Esophagus squamous epithelium (tissue), 5 donors: ENCODE measurements at places on chromosomes 1 and 21.

DNA sequence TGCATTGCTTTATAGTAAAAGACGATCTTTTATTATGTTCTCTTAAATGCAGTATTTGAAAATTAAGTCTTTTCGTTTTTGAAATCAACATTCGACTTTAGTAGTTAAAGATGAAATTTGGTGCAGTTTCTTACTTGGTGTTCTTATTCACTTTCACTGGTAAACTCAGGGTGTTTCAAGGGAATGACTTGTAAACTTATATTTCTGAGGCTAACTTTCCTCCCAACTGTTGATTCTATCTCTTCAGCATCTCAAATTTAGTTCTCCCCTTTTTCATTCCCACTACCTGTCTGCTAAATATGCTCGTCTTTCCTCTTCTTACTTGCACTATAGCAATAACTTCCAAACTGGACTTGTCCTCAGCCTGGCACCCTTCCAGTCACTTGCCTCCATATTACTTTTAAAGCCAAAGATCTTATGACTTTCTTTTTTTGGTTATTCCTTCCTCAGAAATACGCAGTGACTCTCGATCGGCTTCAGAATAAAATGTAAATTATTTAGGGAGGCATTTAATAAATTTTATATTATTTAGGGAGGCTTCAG lies 988 bp downstream of the SLC35A3 start:
- H3K4me1 ChIP-seq = peaks cover 19% of the 10 kb centered on the region
- H3K36me3 ChIP-seq = peaks cover 6% of the 10 kb centered on the region
- H3K27ac ChIP-seq = peak overlapping the region; percentile 89
- DNase-seq = no peak

DNA sequence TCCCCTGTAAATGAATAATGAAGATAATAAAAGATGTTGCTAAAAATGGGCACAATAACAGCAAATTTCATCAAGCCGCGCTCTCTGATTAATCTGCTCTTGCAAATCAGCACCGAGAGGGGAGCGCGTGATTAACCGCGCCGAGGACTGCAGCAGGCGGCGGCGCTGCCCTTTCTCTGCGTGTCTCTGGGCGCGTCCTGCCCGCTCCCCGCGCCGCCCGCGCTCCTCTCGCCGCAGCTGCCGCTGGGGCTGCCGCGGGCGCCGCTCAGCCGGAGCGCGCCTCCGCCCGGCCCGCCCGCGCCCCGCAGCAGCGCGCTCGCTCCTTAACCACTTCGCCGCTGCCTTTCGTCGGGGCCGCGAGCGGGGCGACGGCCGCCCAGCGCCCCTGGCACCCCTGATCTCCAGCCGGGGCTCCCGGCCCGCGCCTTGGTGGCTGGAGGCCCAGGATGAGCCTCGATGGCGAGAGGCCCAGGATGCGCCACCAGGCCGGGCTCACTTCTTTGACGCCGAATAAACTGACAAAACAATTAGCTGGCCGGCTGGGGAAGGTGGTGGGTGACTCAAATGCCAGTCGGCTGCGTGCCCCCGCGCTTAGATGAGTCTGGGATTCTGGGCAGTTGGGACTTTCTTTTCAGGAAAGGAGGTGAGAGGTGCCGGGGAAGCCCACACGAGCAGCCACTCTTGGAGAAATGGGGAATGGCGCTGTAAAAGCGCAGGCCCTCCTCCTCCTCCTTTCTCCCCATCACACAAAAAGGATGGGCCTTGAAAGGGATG lies 221.4 kb upstream of the PKN2 start:
- H3K27me3 ChIP-seq = peaks cover 26% of the 10 kb centered on the region
- no peaks in the 10 kb centered on the region for H3K36me3 ChIP-seq
- no peak for DNase-seq

DNA sequence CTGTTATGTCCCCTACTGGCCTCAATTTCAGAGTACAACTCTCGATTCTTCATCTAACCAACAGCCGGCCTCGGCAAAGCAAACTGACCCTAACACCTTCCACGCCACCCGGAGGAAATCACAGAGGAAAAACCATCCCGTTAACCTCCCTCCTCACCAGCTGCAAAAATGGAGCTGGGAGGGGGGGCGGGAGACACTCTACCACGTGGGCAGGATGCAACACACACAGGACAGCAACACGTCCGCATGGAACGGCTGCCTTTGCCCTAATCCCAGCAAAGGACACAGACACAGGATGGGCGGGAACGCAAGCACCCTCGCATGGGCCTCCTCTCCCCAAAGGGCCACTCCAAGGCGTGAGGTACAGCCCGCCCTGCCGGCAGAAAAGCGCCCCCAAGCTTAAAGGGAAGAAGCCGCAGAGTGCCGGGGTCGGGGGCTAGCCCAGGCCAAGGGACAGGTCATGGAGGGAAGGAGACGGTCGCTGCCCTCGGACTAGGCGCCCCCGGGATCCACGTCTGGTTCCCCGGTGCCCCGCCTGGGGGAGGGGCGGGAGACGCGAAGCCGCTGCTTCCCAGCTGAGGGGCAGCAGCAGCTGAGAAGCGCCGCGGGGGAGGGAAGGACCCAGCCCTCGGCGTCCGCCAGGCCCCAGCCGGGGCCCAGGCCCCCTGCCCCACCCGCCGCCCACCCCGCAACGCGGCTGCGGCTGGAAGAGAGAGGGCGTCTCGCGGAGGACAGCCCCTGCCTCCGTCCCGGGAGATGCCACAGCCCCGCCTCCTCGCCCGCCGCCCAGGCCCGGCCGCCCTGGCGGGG lies 590 bp downstream of the FOXJ3 start:
- peaks cover 52% of the 10 kb centered on the region for H3K4me1 ChIP-seq
- peak overlapping the region; percentile 94 for H3K27ac ChIP-seq
- H3K36me3 ChIP-seq = no peaks in the 10 kb centered on the region
- peak overlapping the region; percentile 99 for H3K4me3 ChIP-seq
- no peaks in the 10 kb centered on the region for H3K27me3 ChIP-seq

GRCh38 chr1:180271272-180272255 lies 41.5 kb downstream of the LHX4 start:
- H3K36me3 ChIP-seq = no peaks in the 10 kb centered on the region
- no peaks in the 10 kb centered on the region for H3K27me3 ChIP-seq
- H3K4me1 ChIP-seq = no peaks in the 10 kb centered on the region
- no peak overlapping the region for H3K27ac ChIP-seq
- H3K4me3 ChIP-seq = no peak overlapping the region

GRCh38 chr1:66413838-66414175 lies 120.1 kb upstream of the SGIP1 start:
- no peak for DNase-seq
- H3K4me3 ChIP-seq = no peak overlapping the region
- no peak overlapping the region for H3K27ac ChIP-seq
- no peaks in the 10 kb centered on the region for H3K4me1 ChIP-seq

DNA sequence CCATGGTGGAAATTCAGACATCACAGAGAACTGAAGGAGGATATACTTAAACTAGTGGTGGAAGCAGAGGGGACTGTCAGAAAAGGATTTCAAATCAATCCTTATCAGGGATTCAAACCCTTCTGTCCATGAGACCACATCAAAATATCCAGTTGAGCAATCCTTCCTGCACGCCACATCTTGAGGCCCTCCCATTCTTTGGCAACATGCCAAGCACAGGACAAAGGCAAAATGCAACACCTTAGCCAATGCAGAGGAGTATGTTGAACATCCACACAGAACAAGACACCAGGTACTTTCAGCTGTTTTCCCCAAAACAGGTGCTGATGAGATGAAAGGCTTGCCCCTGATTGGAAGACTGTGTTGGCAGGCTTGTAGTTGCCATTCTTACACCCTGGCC lies 81.8 kb upstream of the PLXNA2 start:
- no peaks in the 10 kb centered on the region for H3K4me1 ChIP-seq
- H3K4me3 ChIP-seq = no peak overlapping the region
- H3K27me3 ChIP-seq = no peaks in the 10 kb centered on the region
- no peak overlapping the region for H3K27ac ChIP-seq

- no peaks in the 10 kb centered on the region for H3K27me3 ChIP-seq
- H3K4me3 ChIP-seq = no peak overlapping the region
- no peaks in the 10 kb centered on the region for H3K4me1 ChIP-seq
- H3K27ac ChIP-seq = peak overlapping the region; percentile 80
- DNase-seq = no peak
Measured at GRCh38 chr1:202162418-202163280, 2.2 kb upstream of the PTPN7 start.

GRCh38 chr1:161305867-161306519 lies 3.8 kb downstream of the MPZ start:
- H3K4me1 ChIP-seq = peaks cover 11% of the 10 kb centered on the region
- peak overlapping the region; percentile 75 for H3K4me3 ChIP-seq
- no peaks in the 10 kb centered on the region for H3K27me3 ChIP-seq
- H3K27ac ChIP-seq = peak overlapping the region; percentile 78
- no peaks in the 10 kb centered on the region for H3K36me3 ChIP-seq

DNA sequence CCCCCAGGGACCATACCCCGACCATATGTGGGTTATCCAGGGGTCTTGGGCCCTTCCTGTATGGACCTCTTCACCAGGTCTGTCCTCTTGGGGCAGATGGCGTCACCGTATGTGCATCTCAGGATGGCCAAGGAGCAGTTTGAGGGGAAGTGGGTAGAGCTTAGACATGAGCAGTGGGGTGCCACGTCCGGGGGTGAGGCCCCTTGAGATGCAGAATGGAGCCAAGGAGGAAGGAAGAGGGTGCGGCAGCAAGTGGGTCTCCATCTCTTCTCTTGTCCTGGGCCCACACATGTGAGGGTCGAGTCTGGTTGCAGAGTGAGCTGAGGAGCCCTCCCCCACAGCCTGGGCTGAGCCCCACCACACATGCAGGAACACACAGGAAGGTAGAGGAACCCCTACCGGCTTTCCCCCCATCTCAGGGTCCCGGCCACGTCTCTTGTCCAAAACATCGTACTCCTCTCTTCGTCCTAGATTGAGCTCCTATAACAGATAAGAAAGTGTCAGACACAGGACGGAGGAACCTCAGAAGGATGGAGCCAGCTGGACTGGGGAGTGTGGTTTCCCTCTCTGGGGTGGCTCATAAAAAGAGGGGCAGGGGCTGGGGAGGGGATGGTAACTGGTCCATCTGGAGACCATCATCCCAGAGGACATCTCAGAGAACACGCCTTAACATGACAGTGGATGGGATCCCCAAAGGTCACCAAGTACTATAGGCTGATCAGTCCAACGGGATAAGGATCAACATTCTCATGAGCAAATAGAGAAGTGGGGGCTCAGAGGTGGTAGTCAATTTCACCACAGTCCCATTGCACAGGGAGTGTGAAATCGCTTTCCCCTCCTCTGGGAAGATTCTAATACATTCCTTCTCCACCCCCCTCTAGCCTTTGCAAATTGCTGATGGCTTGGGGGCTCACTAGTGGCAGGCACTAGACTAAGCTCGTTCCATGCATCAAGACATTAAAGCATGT lies 79.9 kb downstream of the CD247 start:
- no peak for DNase-seq
- H3K27ac ChIP-seq = no peak overlapping the region
- no peaks in the 10 kb centered on the region for H3K27me3 ChIP-seq
- H3K36me3 ChIP-seq = no peaks in the 10 kb centered on the region
- no peak overlapping the region for H3K4me3 ChIP-seq
- H3K4me1 ChIP-seq = peaks cover 24% of the 10 kb centered on the region

DNA sequence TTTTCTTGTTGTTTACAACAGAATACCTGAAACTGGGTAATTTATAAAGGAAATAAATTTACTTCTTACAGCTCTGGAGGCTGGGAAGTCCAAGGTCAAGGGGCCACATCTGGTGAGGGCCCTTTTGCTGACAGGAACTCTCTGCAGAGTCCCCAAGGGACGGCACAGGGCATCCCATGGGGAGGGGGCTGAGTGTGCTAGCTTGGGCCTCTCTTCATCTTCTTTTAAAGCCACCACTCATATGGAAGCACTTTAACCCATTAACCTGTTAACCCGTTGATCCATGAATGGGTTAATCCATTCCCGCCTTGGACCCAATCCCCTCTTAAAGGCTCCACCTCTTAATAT lies 76.3 kb downstream of the OBSCN start:
- H3K36me3 ChIP-seq = no peaks in the 10 kb centered on the region
- H3K4me3 ChIP-seq = no peak overlapping the region

GRCh38 chr1:222843469-222844410 lies 28.9 kb downstream of the DISP1 start:
- no peaks in the 10 kb centered on the region for H3K36me3 ChIP-seq
- H3K27me3 ChIP-seq = no peaks in the 10 kb centered on the region
- no peaks in the 10 kb centered on the region for H3K4me1 ChIP-seq
- DNase-seq = no peak
- no peak overlapping the region for H3K4me3 ChIP-seq
- no peak overlapping the region for H3K27ac ChIP-seq

DNA sequence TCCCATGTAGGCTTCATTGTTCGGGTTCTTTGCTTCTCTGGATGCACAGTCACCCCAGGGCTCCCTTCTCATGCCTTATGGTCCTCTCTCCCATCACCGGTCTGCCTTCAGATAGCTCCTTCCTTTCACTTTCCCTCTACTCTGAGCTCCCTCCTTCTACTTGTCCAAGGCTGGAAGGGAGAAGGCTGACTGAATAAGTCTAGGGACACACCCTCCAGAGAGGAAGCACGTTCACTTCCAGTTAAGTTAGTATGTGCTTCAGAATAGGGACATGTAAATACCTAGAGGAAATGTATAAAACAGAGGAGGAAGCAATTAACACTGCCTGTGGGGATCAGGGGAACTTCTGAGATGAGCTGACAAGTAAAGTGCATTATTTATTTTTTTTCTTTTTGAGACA lies 23.5 kb downstream of the CXADR start:
- no peak for DNase-seq
- no peak overlapping the region for H3K4me3 ChIP-seq
- H3K27me3 ChIP-seq = no peaks in the 10 kb centered on the region
- H3K4me1 ChIP-seq = peaks cover 45% of the 10 kb centered on the region
- no peak overlapping the region for H3K27ac ChIP-seq

DNA sequence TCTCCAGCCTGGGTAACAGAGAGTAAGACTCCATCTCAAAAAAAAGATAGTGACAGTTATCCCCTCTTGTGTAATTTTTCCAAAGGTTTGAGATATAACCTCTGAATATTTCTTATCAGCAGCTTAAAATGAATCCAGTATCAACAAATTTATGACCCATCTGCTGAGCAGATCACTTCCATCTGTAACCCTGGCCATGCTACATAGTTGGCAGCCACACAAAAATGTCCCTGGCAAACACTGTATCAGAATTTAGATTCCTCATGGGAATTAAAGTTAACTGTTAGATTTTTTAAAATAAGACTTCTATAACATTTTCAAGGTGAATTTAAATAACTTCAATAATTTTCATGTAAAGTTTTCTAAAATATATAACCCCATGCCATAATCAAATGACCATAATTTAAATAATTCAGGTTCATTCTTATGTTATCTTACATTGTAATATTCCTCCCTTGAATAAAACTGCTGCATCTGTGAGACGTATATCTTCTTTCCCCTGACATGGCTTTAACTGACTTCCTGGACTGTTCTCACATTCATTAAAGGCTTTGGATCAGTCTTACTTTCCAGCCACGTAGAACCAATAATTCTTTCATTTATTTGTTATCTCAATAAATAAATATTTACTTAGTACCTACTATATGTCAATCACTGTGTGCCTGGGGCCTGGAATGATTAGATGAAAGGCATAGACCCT lies 5.3 kb upstream of the PRPF38B start:
- H3K4me1 ChIP-seq = peaks cover 10% of the 10 kb centered on the region
- no peaks in the 10 kb centered on the region for H3K27me3 ChIP-seq
- no peaks in the 10 kb centered on the region for H3K36me3 ChIP-seq
- no peak overlapping the region for H3K27ac ChIP-seq
- DNase-seq = no peak
- H3K4me3 ChIP-seq = no peak overlapping the region
